ENCODE measurements at places on chromosomes 2 and 18. TPM values are rescaled to one million over a fixed set of nuclear protein-coding genes. Genes with fewer than 3 reads are reported as not detected.

Gene DIPK1C
- not detected for total RNA-seq

GRCh38 chr2:202490479-202490878, 114.4 kb downstream of the BMPR2 start:
- DNase-seq, result no peak

DNA sequence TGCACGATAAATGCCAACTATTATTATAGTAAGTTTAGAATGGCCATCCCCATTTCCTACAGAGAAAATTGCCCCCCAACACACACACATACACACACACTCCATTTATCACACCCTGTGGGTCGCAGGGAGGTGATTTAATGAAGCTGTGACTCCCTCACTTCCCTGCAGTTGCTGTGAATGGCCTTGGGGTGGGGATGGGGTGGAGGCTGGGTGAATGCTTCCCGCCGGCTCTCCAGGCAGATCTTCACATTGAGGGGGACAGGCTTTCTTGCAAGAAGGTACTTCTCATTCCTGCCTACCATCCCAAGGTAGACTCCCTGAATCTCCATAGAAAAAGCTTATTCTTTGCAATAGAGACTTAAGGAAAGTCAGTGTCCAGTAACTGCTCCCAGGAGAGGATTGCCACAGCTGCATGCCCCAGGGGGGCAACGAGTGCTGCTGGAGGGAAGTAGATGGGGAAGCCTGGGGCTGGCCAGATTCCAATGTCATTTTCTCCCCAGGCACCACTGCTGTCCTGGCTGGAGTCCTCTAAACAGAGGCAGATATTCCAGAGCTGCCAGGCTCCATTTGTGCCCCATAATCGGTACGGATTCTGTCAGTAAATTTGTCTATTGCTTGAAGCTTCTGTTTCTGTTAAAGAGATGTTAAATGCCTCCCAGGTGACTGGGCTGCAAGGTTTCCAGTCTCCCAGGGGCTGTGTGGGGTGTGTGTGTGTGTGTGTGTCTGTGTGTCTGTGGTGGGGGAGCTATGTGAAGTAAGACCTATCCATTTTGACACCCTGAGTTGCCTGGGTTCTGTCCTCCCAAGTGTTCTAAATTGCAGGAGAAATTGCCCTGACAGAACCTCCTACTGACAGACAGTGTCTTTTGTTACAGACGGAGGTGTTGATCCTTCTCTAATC, 265.5 kb downstream of the SRBD1 start:
- DNase-seq, result no peak

DNA sequence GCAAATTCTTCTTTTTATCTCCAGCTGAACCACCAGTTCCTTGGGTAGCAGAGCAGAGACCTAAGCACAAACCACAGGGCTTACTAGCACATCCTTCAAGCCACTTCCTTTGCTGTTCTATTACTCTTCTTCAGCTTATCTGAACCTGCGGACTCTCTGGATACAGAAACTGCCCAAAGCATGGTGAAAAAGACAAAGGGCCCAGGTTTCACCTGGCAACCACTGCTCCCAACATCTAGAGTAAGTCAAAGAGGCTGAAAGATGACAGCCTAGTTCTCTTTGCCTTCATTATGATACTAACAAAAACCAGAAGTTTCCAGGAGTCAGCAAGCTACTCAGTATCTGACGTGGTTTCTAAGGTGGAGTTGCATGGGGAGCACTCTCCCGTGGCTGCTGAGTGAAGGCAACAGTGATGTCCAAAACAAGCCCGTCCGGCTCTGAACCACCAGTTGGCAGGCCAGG, 43.4 kb downstream of the KANSL3 start:
- DNase-seq, result no peak

DNA sequence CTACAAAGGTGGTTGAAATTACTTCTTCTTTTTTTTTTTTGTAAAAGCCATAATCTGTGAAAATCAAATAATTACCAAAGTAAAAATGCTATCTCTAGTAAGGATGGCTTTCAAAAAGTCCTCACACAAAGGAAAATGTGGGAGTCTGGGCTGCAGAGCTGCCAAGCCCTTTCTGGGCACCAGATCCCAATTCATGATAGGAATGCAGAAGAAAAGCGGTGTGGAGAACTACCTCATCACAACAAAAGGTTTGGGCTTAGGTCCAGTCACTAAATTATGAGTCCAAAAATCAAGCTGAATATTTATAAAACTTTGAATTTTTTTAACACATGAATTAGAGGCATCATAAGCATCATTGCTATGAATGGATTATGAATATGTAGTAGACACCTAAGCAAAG, 30.8 kb upstream of the EPHA4 start:
- no peak for DNase-seq

Gene OR6B2
- total RNA-seq, result not detected

Gene ARL5A
- total RNA-seq, result 73.2 TPM

DNA sequence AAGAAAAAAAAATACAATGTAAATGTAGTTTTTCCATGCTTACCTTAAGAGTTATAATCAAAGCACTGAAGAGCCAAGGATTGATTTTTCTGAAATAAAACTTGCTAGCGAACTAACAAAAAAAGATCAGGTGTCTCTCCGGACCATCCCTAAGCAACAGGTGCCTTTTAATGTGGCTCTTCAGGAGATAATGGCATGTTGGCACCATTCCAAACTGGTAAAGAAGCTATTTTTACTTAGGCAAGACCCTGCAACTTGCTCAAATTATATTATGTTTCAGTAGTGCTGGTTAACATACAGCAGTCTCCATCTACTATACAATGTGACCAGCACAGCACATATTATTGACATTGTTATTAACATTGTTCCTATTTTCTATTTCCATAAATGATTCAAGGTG, 2.3 kb upstream of the GCC2 start:
- no peak for DNase-seq

GRCh38 chr2:186995092-186995491, 146.1 kb upstream of the ZSWIM2 start:
- no peak for DNase-seq

Gene IL18RAP
- not detected for total RNA-seq

DNA sequence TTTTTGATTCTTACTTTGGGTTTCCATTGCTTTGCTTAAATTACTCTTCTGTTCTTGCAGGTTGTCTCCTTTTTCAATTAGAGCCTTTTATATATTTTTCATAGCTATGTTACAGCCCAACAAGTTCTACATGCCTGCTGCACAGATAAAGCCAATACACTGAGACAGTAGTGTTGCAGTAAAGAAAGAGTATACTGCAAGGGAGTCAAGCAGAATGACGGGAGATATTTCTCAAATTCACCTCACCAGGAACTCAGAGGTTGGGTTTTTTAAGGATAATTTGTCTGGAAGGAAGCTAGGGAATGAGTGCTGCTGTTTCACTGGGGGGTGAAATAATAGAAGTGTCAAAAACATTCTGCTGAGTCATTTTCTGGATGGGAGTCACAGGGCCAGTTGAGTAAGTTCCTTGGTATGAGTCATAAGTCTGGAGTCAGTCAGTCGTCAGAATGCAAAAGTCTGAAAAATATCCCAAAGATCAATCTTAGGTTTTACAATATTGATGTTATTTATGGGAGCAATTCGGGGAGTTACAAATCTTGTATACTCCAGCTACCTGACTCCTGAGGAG, 193.0 kb upstream of the RGPD4 start:
- no peak for DNase-seq

Gene SF3B1
- total RNA-seq, result 296 TPM

GRCh38 chr2:114550895-114551793, 108.7 kb downstream of the DPP10 start:
- peak; percentile 56 for DNase-seq

Gene IL18R1
- 0.25 TPM for total RNA-seq

Gene NT5C1B
- not detected for total RNA-seq

Gene SNORC
- total RNA-seq, result 3.4 TPM

GRCh38 chr2:134258684-134259388, 5.0 kb downstream of the MGAT5 start:
- DNase-seq, result no peak

DNA sequence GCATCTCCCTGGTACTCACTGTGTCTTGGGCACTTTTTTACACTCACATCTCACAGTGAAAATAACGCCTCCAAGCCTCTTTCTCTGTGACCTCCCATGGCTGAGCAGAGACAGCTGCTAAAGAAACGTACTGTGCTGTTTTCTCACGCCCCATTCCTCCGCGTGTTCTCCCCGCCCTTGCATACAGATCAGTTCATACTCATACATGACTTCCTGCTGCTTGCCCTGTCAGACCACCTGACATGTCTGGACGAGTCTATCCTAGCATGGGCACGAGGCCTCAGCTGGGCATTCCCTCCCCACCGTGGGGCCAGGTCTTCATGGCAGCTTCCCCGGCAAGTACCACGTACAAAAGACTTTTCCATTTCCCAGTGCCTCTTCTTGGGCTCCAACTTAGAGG, 21.2 kb upstream of the IL1A start:
- no peak for DNase-seq

GRCh38 chr2:165675551-165675968, 118.5 kb downstream of the GALNT3 start:
- DNase-seq, result no peak

DNA sequence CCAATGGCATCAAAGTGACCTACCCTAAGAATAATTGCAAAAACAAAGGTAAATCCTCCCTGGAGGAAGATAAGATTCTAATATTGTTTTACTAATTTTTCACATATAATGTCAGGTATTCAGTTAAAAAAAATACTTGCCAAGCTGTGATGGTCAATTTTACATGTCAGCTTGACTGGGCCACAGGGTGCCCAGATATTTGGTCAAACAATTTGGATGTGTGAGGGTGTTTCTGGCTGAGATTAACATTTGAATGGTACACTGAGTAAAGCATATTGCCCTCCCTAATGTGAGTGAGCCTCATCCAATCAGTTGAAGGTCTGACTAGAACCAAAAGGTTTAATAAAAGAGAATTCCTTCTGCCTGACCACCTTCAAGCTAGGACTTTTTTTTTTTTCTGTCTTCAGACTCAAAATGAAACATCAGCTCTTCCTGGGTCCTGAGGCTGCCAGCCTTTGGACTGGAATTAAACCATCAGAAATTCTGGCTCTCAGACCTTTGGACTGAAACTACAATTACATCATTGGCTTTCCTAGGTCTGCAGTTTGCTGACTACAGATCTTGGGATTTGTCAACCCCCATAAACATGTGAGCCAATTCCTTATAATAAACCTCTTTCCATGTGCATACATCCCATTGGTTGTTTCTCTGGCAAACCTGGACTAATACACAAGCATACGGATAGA, 65.4 kb downstream of the LDAH start:
- no peak for DNase-seq

DNA sequence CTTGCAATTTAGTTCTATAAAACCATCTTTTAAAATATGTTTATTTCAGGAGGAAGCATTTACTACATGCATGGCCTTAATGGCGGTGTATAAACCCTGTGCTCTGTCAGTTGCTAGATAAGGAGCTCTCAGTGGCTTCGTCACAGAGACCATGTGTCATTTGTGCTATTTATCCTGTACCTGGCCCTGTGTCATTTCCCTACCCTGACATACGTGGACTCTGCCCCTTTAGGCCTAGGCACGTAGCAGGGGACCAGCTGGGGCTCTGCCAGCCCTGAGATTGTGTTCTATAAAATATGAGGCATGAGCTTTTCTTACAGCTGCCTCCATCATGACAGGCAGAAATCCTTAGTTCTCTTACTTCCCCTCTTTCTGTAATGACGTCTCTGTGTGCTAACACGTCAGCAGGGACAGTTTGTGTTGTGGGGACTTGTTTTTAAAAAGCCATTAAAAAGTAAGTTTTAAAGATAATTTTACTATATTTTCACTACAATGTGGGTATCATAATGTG, 88.0 kb downstream of the ITGB1BP1 start:
- no peak for DNase-seq

GRCh38 chr2:70728128-70728527, 39.9 kb downstream of the ADD2 start:
- peak; percentile 68 for DNase-seq

Gene CNDP1
- 0.11 TPM for total RNA-seq

DNA sequence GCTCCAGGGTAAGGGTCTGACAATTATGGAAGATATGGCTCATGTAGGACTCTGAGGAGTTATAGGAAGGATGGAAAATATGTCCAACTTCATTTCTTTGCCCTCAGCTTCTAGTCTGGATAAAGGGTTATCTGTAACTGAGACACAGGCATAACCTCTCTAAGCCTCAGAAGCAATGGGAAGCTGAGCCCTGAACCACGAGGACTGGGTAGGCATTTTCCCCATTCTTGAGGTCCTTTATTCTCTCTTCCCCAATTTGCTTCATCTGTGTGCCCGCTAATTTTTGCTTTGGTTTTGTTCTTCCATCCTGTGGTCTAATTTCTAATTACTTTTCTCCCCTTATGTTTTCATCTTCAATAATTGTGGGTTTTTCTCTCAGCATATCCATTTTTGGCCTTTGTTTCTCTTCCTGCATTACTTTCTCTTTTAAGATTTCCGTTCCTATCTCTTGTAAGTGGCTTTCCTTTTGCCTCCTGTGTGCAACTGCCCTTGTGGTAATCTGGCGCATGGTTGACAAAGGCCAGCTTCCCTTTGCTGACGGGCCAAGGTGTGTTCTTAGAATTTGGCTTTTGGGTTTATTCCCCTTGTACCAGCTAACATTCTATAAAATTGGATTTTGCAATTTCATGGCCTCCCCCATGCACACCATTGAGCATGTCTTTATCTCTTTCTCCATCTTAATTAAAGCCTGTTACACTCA, 343.8 kb downstream of the TXNL1 start:
- no peak for DNase-seq

- peak; percentile 71 for DNase-seq
Observed at GRCh38 chr2:95314964-95315611, 17.9 kb downstream of the KCNIP3 start.

DNA sequence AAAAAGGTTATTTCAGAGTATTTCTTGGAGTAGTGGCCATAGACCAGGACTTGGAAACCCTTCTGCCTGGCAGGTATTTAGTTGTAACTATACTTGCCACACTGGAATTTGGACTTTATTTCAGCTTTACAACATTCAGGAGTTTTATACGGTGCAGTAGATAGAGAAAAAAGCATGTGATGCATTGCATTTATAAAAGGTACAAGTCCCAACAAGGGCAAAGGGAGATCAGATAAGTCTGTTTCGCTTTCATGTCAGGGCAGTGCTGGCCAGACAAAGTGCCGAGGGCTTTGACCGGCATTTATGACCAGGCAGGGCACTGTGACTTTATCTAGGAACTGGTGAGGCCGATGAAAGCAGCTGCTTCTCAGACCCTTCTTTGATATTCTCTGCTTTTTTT, 145.4 kb downstream of the RTN4 start:
- no peak for DNase-seq

- DNase-seq, result no peak
Observed at GRCh38 chr2:209472112-209472832, 48.4 kb downstream of the MAP2 start.

Gene MARCHF4
- total RNA-seq, result 1.7 TPM

- no peak for DNase-seq
Observed at GRCh38 chr2:176734868-176735267, 465.6 kb downstream of the MTX2 start.

GRCh38 chr2:224377751-224378700, 23.9 kb downstream of the FAM124B start:
- no peak for DNase-seq
